ENCODE measurements at places on chromosomes 12 and 14.

DNA sequence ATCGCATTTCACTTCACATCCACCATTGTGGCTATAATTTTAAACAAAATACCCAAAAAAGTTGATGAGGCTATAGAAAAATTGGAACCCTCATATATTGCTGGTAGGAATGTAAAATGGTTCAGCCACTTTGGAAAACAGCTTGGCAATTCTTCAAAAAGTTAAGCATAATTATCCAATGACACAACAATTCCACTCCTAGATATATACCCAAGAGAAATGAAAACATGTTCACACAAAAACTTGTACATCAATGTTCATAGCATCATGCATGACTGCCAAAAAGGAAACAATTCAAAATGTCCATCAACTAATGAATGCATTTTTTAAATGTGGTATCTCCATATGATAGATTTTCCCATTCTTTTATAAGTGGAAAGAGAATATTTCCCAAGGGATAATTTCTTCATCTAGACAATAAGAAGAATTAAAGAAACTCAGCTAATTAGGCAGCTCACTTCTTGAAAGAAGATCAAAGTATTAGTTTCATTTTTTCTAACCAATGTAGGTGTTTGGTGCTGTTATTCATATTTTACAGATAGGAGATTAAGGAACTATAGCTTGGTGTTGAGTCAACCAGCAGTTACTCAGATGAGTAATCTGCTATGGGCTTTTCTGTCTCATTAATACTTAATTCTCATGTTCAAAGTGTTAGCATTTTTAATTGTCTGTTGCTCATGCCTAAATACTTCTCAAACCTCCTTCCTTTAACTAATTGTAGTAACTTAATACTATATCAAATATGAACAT, 32.8 kb downstream of the YEATS4 start:
- no peak for DNase-seq

- DNase-seq = no peak
Measured at GRCh38 chr14:56002876-56003625, 115.2 kb upstream of the PELI2 start.

DNA sequence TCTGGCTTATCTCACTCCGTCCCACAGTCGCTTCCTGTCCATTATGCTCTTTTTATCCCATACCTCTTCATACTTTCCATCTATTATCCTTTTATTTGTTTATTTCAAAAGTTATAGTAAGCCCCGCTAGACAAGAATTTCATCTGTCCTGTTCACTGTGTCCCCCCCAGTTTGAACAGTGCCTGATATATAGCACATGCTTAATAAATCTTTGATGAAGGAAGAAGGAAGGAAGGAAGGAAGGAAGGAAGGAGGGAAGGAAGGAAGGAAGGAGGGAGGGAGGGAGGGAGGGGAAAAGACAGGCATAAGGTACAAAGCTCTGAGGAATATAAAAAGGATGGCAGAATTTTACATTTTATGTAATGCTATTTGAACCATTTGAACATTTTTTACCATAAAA, 324.7 kb downstream of the GXYLT1 start:
- DNase-seq = no peak

GRCh38 chr12:6768990-6769389, 2.8 kb downstream of the PTMS start:
- no peak for DNase-seq

DNA sequence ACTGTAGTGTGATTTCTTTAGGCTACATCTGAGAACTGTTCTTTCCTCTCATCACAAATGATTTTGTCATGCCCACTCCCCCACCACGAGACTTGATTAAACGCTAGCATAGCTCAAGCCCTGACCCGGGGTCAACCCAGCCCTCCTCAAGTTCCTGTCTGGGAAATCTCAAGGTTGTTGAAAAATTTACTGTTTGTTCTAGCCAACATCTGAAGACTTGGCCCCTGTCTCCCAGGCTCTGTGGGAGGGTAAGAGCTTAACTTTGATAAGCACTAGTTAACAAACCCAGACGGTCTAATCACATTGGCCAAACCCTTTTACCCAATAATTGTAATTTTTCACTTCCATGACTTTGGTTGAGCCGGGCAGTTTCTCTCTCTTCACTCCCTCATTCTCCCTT, 86.2 kb upstream of the AMIGO2 start:
- DNase-seq = no peak

DNA sequence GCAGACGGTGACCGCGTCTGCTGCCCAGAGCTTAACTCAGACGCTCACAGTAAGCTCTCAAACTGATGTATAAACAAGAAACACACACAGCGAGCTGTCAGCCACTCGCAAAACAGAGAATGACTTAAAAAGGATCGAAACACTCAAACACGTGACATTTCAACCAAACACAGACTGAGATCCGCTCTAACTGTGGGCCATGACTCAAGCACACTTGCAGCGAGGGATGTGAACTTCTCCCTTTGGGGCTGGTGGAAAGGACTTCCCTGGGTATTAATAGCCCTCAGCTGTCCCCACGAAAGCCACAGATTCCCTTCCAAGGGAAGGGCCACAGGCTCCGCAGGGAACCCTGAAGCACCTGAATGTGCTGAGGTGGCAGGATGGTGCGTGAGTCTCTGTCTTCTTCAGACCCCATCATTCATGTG, 29.1 kb downstream of the CCDC88C start:
- DNase-seq = no peak

Measured in COLO829 (cell line).